ENCODE measurements at places on chromosomes 13 and 19.

- no peak for DNase-seq
Observed at GRCh38 chr13:47519626-47520025, 481.4 kb downstream of the SUCLA2 start.

DNA sequence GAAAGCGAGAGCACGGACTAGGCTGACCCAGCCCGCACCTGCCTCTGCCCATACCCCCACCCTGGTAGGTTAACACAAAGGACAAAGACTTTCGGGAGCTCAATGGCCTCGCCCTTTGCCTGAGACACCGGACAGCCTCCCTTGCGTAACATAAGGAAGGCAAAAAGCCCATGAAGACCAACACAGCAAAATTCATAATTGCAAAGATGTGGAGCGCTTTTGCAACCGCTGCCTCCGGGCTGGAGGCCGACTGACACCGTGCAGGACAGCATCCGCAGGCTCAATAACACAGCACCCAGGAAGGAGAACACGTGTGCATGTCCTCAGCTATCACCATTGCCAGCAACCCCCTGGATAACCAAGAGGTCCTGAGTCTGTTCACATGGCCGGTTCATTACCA is 15.4 kb downstream of the LILRA1 start:
- DNase-seq: no peak

DNA sequence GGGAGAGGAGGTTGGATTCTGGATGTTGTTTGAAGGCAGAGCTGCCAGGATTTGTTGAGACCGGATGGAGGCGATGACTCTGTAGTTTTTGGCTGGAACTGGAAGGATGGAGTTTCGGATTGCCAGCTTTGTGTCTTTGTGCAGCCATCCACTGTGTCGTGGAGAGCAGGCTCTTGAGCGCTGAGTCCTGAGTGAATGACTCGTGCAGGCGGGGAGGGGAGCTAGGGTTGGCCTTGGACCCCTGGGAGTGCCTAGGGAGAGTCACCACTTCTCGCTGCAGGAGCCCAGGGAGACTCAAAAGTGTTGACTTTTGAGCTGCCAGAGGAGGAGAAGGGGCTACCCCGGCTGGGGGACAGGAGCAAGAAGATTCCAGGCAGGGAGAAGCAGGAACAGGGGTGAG is 3.9 kb downstream of the TOMM40 start:
- no peak for DNase-seq

DNA sequence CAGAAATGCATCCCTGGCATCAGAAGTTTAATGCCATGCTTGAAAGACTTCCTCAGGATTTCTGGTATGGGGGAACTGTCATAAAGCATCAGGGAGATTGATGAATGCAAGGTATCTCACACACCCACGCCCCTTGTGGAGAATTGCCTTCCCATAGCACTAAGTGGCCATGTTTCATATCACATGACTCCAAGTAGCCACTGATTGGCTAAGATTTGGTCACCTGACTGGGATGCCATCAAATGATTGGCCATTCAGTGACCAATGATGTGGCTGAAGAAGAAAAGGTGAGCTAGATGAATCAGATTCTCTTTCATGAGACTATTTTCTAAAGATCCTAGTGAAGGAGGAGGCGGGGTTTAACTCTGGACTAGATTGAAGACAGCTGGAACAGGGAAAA is 7.3 kb downstream of the KLK8 start:
- no peak for DNase-seq

GRCh38 chr13:43196086-43196621 is 172.8 kb downstream of the DNAJC15 start:
- DNase-seq: no peak

DNA sequence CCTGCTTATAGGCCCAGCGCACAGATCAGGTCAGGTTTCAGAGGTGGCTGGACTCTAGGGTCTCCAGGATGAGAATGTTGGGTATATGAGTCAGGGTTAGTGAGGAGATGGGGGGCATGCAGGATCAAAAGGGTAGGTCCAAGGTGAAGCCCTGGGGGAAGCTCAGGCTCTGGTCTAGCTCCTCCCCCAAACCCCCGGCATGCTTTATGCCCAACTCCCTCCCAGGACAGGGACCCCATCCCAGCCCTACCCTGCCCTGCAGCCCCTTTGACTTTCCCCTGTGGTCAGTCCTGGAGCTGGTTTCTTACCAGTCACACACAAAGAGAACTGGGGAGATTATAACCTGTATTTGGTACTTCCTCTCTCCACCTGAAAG is 9.8 kb upstream of the CEACAM18 start:
- DNase-seq: no peak

DNA sequence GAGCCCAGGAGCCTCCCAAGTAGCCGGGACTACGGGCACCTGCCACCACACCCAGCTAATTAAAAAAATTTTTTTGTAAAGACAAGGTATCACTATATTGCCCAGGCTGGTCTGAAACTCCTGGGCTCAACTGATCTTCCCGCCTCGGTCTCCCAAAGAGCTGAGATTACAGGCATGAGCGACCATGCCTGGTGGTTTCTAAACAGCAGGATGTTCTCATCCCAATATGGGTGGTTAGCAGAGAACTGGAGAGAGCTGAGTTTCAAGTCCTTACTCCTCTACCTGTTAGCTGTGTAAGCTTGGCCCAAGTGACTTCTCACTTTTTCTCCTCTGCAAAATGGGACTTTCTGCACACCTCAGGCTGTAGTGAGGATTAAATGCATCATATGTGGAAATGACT is 8.0 kb downstream of the TMEM91 start:
- no peak for DNase-seq

DNA sequence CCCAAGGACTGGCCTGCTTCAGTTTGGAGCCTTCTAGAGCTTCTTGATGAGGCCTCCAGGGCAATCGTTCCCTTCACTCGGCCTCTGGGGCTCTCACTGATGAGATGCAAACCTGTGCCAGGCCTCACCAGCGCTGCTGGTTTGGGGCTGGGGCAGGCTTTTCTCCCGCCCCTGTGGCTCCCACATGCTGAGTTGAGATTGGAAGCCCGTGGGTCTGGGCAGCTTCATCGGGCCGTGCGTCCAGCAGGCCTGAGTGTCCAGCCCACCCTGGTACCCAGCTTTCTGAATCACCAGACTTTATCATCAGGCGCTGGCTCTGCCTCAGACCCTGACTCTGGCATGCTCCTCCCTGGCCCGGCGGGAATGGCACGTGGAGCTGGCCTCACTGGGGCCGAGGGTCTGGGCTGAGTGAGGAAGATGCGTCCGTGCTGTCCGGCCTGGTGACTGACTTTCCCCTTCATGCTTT is 4.3 kb downstream of the CALM3 start:
- DNase-seq: no peak

GRCh38 chr19:11405846-11406643 is 13.1 kb downstream of the RGL3 start:
- DNase-seq: no peak

GRCh38 chr13:86757236-86757978 is 913.8 kb upstream of the SLITRK5 start:
- DNase-seq: no peak

- no peak for DNase-seq
Observed at GRCh38 chr19:5960005-5961001, 17.6 kb downstream of the RANBP3 start.

DNA sequence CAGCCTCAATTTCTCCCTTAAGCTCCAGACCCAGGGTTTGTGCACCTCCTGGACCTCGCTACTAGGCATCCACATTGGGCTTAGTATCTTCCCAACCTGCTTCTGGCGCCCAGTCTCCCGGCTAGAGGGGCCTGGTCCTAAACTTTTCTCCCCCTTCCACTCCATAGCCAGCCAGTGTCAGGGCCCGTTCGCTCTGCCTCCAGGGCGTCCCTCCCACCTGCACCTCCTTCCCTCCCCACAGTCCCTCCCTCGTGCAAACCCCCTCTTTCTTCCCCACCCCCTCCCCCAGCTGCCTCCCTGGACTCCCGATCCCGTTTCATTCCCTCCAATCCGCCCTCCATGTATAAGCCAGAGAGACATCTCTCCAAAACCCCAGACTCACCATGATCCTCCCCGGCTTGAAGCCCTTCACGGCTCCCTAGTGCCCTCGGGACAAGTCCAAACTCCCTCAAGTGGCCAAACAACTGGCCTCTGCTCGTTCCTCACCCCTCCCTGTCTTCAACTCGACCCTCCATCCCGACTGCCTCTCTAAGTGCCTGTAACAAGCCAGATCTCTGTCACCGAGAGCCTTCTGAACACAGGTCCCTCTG is 997 bp upstream of the SAMD4B start:
- no peak for DNase-seq

GRCh38 chr13:36518707-36519106 is 86.4 kb downstream of the CCNA1 start:
- DNase-seq: peak; percentile 18
